ENCODE measurements at places on chromosomes 4 and X.
A peak's percentile ranks its signal among the peaks of the same experiment; 100 is the strongest.

DNA sequence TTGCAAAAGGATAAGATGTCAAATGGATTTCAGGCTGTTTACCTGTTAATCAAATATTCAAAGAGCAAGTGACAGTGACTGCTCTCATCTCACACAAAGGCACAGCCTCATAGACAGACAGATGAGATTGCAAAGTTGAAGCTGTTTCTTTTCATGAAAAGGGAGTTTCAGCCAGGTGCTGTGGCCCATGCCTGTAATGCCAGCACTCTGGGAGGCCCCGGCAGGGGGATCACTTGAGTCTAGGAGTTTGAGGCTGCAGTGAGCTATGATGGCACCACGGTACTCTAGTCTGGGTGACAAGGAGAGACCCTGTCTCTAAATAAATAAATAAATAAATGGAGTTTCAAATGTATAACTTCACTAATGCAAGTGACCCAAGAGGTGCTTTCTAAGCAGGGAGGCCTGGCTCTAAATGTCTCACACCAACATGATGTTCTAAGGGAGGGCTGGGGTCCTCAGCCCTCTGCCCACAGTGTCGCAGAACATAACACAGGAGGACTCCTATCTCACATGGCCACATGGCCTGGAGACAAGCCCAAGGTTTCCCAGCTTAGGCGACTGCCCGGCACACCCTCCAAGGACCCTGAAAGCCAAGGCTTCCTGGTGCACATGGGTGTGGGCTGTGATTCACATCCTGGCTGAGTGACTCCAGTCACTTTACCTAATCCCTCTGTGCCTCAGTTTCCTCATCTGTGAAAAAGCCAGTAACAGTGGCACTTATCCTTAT is 26.8 kb downstream of the PPP2R2C start:
- no peak for ATAC-seq

DNA sequence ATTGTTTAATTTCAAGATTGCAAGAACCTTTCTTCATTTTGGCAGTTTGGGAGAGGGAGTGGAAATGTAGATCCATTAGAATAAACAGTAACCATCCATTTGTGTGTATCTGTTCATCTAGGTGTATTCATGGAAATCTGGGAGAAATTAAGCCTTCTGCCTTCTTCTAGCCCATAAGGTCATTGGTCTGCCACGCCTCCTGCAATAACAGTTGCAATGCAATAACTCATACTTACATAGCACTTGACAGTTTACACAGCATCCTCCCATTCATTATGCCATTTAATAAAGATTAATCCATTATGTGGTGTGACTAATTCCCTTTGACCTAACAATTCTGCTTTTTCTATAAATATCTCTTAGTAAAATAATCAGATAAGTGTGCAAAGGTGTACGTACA is 42.6 kb downstream of the SHROOM4 start:
- no peak for ATAC-seq

GRCh38 chr4:185383451-185383850 is 12.3 kb downstream of the LRP2BP start:
- no peak for ATAC-seq

DNA sequence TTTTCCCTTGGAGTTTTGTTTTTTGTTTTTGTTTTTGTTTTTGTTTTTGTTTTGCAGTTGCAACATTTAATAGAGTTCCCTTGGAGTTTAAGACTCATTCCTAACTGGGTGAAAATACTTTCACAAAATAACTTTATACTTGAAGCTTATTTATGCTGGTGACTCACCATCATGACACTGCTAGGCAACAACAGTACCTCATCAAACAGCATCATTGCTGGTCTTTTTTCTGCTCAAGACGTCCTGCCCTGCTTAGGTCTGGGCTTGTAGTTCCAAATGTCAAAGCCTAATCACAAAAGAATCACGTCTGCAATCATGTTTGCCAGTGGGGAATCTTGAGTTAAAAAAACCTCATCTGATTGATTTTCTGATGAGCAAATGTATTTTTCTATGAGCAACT is 105.7 kb upstream of the PRPS2 start:
- ATAC-seq = no peak

DNA sequence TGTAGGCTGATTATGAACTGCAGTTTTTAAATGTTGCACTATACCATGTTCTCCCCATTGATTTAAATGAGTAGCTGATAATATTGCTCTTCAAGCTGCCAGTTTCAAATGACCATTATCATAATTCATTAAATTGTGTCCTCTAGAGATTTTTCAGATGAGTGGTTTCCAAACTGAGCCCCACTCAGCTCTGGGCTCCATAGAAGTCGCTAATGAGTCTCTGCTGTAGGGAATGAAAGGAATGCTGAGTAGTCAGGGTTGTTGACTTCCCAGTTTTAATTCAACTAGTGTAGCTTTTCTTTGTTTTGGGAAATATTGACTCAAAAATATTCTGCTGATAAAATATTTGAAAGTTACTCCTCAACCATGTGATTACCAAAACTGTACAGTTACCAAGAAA is 1081.1 kb downstream of the ARAP2 start:
- ATAC-seq = no peak

GRCh38 chr4:18314731-18315130 is 293.2 kb upstream of the LCORL start:
- ATAC-seq = no peak

- no peak for ATAC-seq
Measured at GRCh38 chrX:3295731-3296130, 50.7 kb downstream of the MXRA5 start.

DNA sequence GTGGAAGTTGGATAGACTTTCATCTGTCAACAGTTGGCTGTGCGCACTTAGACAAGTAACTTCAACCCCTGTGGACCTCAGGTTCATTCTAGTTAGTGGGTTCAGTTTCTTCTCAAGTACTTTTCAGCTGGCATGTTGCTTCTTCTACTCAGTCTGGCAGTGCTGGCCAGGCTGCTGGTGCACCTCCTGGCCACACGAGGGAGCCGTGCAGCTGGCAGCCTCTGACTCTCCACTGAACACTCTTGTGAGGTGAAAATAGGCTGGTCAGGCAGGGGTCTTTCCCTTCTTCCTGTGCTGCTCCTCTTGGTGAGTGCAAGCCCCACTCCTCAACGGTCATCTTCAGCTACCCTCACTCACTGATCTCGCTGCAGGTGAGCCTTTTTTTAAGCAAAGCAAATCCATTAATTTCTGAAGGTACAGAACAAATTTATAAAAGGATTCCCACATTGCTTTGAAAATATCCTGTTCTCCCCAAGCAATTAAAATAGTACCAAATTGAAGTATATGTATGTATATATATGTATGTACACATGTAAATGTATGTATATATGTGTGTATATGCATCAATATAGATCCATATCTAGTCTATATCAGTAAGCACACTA is 30.6 kb downstream of the LONRF3 start:
- peak; percentile 60 for ATAC-seq

DNA sequence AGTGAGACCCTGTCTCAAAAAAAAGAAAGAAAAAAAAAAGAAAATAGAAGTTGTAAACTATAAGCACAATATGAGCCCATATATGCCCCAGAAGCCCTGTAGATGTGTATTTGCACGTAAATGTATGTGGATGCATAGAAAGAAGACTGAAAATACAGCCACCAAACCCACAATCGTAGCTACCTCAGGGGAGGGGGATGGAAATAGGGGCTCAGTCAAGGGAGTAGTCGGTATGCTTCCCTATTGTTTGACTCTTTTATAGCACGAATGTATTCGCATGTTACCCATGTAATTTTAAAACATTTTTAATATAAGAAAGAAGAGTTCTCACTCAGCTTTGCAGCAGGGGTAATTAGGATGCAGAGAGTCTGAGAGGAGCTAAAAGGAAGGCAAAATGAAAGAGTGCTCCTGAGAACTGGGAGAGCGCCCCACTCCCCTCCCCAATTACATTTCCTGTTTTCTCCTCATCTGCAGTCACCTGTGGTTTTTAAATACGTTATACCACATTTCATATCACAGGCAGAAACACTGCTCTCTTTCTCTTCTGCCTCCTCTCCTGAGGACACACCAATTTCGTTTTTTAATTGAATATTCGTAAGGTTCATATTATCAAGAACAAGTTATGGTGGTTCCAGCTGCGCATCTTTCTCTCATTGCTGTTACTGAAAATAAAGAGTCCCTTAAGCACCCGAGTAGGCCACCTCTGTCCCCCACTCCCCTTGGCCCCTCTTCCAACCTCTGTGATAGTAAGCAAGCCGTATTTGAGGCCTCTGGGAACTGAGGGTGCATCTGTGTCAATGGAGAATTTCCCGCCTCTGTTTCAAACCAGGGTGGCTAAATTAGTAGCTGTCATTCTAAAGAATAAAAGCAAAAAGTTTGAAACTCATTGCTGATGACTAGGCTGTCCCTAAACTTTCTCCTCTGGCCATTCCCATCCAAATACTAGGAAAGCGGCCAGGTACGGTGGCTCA is 10.7 kb downstream of the SEPTIN6 start:
- peak; percentile 6 for ATAC-seq

DNA sequence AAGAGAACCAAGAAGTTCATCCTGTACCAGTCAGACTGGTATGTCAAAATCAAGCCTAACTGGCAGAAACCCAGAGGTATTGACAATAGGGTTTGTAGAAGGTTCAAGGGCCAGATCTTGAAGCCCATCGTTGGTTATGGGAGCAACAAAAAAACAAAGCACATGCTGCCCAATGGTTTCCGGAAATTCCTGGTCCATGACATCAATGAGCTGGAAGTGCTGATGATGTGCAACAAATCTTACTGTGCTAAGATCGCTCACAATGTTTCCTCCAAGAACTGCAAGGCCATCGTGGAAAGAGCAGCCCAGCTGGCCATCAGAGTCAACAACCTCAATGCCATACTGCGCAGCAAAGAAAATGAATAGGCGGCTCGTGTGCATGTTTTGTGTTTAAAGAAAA is 172.7 kb upstream of the MED14 start:
- no peak for ATAC-seq

DNA sequence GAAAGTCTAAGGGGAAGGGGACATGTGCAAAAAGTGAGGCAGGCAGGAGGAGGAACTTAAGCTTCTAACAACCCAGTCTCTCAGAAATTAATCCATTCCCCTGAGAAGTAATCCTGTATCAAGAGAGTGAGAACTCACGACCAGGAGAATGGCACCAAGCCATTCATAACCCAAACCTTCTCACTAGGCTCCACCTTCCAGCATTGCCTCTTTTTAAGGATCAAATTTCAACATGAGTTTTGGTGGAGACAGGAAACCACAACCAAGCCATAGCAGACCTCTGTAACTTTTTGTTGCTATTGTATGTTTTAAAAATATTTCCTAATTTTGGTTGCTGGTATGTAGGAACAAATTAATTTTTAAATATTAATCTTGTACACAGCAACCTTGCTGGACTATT is 32.8 kb downstream of the PASD1 start:
- ATAC-seq = no peak

DNA sequence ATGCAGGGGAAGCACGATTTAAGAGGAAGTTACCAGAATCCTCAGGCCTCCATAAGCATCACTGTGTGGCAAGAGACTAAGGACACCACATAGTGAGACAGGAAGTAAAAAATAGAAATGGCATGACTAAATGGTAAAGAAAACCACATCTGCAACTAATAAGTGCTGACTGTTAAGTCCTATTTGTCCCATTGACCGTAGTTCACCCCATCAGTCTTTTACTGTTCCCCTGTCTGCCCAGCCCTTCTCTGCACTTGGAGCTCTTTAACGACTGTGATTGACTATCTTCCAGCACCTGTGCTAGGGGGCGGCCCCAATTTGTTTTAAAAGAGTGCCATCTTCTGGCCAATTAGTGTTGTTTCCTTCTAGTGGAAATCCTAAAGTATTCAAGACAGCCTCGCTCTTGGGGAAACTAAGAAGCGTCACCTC is 94.2 kb downstream of the MAOA start:
- peak; percentile 72 for ATAC-seq

DNA sequence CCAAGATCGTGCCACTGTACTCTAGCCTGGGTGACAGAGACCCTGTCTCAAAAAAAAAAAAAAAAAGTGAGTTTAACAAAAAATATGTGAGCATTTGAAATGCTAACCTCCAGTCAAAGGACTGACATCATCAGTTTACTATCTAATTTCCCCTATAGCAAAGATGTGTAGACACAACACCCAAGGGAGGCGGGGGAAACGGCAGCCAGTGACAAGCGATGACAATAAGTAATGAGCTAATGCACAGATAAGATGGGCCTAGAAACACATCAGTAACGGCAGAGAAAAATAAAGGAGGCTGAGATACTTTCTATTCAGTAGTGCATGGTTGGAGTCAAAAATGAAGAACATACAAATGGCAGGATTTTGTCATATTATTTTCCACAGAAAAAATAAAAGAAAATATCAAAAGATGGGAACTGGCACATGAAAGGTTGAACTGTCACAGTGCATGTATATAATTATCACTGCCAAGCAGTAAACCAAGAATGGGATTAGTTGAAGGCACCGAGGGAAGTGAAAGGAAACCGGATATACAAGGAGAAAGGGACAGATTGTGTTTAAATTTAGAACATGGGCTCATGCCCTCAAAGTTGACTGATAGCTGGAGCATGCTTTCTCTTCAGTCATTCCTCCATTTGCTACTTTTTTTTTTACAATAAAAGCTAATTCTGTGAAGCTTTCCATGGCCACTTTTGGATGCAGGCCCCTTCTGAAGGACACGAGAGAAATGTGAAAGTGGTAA is 41.8 kb downstream of the IGFBP7 start:
- no peak for ATAC-seq

GRCh38 chr4:112808001-112808400 is 171.1 kb downstream of the LARP7 start:
- ATAC-seq = no peak

DNA sequence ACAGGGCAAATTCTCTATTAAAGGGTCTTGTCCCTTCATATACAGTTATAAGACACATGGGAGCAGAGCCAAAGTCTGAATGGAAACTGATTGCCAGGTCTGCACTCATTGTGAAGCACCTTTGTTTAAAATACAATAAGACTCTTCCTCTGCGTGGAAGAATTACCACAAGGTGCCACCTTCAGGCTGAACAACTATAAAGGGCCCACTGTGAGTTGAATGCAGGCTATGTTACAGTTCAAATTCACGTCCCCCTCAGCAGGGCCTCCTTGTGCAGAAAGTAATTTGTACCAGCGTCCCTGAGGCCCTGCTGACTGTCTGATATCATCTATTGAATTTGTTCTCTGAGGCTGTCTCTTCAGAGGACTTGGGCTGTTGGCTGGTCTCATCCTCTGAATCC is 225.8 kb upstream of the TEX13C start:
- ATAC-seq = no peak

DNA sequence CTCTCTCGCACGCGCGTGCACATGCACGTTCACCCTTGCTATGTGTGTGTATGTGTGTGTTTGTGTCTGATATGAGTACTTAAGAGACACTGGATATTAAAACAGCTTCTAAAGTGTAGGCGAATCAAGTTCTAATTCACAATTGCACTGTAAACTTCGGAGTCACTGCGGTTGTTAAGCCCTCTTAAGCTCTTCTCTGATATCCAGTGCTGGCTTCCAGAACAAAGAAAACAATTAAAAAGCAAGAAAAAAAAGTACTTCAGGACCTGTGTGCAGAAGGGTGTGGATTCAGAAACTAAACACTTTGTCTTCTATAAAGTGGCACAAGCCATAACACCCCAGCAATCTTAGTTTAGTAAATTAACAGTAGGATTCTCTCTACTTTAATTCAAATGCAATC is 300.2 kb downstream of the PCDH7 start:
- no peak for ATAC-seq

Measured in activated CD4-positive, CD25-positive, alpha-beta regulatory T cell treated with anti-CD3 and anti-CD28 coated beads, Interleukin-2, amount 50 U/mL, for 24 hours (primary cell).